ENCODE measurements at places on chromosomes 3 and 15. TPM values are rescaled to one million over a fixed set of nuclear protein-coding genes. Genes with fewer than 3 reads are reported as not detected.

DNA sequence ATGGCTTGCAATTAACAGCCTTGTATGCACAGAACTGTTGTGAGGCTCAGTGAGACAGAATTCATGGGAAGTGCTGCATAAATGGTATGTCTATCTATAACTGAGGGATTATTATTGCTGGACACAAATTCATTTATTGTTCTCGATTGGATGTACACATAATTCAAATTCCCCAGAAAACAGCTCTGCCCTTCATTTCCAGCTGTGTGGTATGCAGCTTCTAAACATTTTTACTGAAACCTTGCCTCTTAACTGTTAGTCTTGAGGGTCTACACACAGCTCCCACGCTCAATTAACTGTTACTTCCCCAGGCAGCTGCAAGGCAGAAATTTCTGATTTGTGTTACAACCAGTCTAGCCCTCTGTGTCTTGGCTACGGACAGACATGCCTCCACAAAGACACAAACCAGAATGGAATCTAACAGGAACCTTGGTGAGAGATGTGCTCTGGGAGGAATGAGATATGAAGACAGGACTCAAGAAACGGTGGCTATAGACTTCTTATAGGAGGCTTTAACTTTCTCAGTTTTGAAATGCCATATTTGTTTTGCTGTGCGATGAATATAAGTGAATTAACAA lies 139.7 kb upstream of the TBL1XR1 start:
- DNase-seq, result no peak

CELF6 gene
- total RNA-seq, result not detected

DNA sequence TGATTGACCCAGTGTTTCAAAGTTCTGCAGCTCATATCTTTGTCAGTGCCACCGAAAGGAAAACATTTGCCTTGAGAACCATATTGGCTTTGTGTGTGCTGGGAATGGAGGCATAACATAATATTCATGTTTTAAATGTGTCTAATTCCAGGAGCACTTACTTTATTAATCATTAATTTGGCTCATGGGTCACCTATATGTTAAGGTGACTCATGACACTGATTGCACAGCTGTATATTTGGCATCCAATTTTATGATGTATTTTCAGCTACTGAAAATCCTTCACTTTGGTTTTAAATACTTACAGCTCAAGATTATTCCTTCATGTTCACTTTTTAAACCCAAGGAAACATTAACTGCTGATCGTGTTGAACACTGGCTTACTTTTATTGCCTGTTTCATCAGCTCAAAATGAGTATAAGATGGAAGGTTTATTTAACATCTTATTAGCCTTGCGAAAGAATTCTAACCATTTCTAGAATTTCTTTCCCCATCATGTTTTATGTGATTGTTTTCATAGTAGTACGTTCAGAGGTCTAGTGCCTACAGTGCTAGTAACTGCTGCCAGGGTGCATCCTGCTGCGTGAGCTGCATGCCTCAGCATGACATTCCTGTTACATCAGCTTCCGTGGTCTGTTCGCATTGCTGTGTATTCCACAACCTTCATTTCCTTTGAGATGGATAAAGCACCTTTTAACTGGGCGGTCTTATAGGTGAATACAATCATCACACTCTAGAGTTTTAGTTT lies 63.7 kb downstream of the LRCH3 start:
- DNase-seq, result peak; percentile 1

DNA sequence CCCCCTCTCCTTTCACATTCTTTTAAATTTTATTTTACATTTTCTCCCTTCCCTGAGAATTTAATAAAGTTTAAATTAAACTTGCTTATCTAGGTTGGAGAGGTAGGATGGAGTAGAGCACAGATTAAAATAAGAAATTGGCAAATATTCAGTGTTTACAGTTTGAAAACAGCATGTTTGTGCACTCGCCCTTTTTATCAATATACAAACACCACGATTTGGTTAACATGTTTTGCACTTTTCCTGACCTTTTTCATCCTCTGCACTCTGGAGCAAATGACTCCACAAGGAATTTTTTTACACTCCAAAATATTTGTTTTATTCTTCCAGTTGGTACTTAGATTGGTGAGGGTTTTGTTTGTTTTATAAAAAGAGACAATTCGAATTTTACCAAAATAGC lies 87.1 kb downstream of the DUT start:
- no peak for DNase-seq

CD200R1L gene
- total RNA-seq, result not detected

MFSD1 gene
- 32.8 TPM for total RNA-seq

DNA sequence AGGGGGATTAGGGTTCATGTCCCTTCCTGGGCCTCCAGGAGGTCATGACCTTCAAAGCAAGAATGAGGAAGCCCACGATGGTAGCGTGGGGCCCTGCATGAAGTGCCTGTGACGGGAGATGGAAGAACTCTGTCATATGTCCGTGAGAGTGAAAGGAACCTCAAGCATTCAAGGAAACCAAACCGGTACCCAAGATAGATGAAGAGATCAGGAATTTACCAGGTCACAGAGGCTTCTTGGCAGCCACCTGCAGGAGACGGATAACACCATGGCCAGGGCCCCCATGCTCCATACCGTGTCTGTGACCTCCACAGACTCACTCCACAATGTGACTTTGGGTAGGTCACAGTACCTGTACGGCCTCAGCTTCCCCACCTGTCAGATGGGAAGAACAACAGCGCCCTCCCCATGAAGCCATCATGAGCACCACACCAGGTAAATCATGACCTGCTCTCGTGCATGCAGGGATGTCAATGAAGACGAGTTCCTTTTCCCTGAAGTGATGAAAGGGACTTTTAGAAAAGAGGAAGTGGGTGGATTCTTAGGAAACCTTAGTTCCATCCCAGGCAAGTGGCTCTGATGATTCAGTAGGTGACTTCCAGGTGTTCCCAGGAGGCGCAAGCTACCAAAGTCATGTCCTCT lies 23.3 kb upstream of the CYP11A1 start:
- DNase-seq, result no peak

PYGO1 gene
- 2.4 TPM for total RNA-seq
